Effector memory CD8-positive, alpha-beta T cell (primary cell): ENCODE measurements at places on chromosomes 16 and 17.

DNA sequence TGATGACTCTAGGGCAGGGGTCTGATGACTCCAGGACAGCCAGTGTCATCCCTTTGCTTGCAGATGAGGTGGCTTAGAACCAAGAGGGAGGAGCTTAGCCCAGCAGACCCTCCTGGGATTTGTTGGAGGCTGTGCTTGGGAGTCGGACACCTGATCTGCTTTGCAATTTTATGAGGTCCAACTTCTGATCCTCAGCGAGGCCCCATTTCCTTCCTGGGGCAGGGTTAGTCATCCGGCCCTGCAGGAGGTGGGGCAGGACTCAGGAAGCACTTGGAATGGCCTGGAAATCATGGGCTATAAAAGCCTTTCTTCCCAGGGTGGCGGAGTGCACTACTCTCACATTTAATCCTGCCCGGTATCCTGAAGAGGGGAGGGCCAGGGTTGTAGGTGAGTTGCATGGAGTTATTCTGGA lies 168.5 kb downstream of the MSI2 start:
- peaks cover 22% of the 10 kb centered on the region for H3K4me1 ChIP-seq
- peaks cover 12% of the 10 kb centered on the region for H3K36me3 ChIP-seq
- H3K27ac ChIP-seq = peak overlapping the region; percentile 23
- DNase-seq = no peak
- no peak overlapping the region for H3K4me3 ChIP-seq

GRCh38 chr16:10805334-10805733 lies 13.3 kb downstream of the TVP23A start:
- H3K36me3 ChIP-seq = no peaks in the 10 kb centered on the region
- H3K27me3 ChIP-seq = peaks cover 5% of the 10 kb centered on the region
- no peak for DNase-seq
- H3K4me3 ChIP-seq = no peak overlapping the region

DNA sequence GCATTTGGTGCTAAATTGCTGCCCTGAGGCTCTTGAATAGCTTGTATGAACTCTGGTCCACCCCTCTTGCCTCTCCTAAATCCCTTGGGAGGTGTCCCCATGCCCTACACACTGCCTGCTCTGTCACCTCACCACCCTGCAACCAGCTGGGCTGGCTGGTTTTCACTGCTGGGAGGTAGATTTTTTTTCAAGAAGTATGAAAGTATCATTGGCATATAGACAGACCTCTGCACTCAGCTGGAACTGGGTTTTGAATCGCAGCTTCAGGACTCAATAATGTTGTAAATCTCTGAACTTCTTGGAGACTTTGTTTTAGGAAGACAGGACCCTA lies 184.9 kb downstream of the MSI2 start:
- peaks cover 7% of the 10 kb centered on the region for H3K36me3 ChIP-seq
- H3K27ac ChIP-seq = peak overlapping the region; percentile 75
- no peak overlapping the region for H3K4me3 ChIP-seq

GRCh38 chr17:3963237-3964201 lies 718 bp downstream of the ATP2A3 start:
- peak; percentile 60 for DNase-seq
- peak overlapping the region; percentile 92 for H3K27ac ChIP-seq
- no peaks in the 10 kb centered on the region for H3K27me3 ChIP-seq
- H3K4me3 ChIP-seq = peak overlapping the region; percentile 90
- peaks cover 52% of the 10 kb centered on the region for H3K4me1 ChIP-seq

DNA sequence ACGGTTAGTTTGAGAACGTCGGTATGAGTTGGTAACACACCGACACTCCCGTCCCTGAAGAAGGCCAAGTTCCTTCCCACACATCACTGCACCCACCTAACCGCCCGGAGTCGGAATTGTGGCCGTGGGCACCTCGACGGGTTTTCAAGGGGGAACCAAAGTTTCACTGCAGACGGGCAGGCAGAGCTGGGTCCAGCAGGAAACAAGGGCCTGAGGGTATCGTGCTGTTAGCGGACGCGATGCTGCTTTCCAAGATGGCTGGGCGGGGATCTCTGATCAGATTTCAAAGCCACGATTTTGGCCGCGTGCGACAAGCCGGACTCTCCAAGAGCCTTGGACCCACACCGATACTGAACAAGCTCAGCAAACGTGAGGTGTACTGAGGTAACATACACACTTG lies 82.3 kb upstream of the DOC2B start:
- DNase-seq = no peak
- H3K4me3 ChIP-seq = no peak overlapping the region
- peaks cover 7% of the 10 kb centered on the region for H3K27me3 ChIP-seq
- no peaks in the 10 kb centered on the region for H3K4me1 ChIP-seq

- no peak overlapping the region for H3K27ac ChIP-seq
- H3K4me1 ChIP-seq = no peaks in the 10 kb centered on the region
- DNase-seq = no peak
- peaks cover 34% of the 10 kb centered on the region for H3K27me3 ChIP-seq
These were observed 51.9 kb downstream of the MEOX1 start for GRCh38 chr17:43609613-43610385.

- no peaks in the 10 kb centered on the region for H3K36me3 ChIP-seq
- no peak for DNase-seq
- H3K4me3 ChIP-seq = no peak overlapping the region
- no peaks in the 10 kb centered on the region for H3K27me3 ChIP-seq
- H3K4me1 ChIP-seq = peaks cover 3% of the 10 kb centered on the region
- peak overlapping the region; percentile 29 for H3K27ac ChIP-seq
These were observed 13.7 kb downstream of the CENPX start for GRCh38 chr17:82008941-82009405.

GRCh38 chr17:64115822-64116534 lies 14.0 kb downstream of the ERN1 start:
- no peak overlapping the region for H3K27ac ChIP-seq
- no peak for DNase-seq
- H3K36me3 ChIP-seq = peaks cover 50% of the 10 kb centered on the region
- H3K4me3 ChIP-seq = peak overlapping the region; percentile 61
- H3K4me1 ChIP-seq = peaks cover 41% of the 10 kb centered on the region
- no peaks in the 10 kb centered on the region for H3K27me3 ChIP-seq

- H3K36me3 ChIP-seq = no peaks in the 10 kb centered on the region
- H3K4me1 ChIP-seq = no peaks in the 10 kb centered on the region
- no peak for DNase-seq
- no peaks in the 10 kb centered on the region for H3K27me3 ChIP-seq
These were observed 315.8 kb downstream of the CA10 start for GRCh38 chr17:51842763-51843162.

- DNase-seq = no peak
- H3K4me1 ChIP-seq = no peaks in the 10 kb centered on the region
- no peaks in the 10 kb centered on the region for H3K36me3 ChIP-seq
- no peaks in the 10 kb centered on the region for H3K27me3 ChIP-seq
- no peak overlapping the region for H3K4me3 ChIP-seq
These were observed 52.1 kb upstream of the MYOCD start for GRCh38 chr17:12613566-12613965.

DNA sequence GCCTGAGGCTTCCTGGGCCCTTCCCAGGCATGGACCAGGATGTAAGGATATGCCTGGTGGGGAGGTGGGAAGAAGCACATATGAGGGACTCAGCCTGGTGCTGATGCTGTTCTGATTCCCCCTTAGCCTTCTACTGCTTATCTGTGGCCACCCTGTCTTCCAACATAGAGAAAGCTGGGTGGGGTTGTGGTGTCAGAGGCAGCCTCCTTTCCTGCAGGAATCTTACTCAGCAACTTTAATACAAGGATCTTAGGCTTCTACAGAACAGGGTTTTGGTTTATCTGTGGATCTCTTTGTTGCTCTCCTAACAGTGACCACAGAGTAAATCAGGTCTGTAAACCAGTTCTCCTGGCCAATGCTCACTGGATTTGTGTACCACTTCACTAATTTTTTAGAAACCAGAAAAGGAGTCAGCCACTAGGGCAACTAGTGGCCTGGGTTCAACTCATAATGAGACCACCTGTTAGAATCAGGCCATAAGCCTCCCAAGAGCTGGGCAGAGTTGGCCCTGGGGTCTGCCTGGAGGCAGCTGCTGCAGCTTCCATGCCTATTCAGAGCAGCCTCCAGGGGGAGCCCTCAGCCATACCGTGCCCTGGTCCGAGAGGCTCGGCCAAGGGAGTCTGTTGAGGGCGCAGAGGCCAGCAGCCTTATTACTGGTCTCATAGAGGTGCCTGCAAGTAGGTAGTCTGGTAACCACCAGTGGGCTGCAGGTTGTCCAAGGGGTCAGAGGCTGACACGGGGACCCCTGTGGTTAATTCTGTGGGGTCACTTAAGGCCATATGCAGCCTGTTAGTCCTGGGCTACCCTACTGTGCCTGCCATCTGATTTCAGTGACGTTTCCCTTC lies 7.1 kb downstream of the HAS3 start:
- DNase-seq = peak; percentile 36
- peaks cover 4% of the 10 kb centered on the region for H3K4me1 ChIP-seq
- no peak overlapping the region for H3K4me3 ChIP-seq

DNA sequence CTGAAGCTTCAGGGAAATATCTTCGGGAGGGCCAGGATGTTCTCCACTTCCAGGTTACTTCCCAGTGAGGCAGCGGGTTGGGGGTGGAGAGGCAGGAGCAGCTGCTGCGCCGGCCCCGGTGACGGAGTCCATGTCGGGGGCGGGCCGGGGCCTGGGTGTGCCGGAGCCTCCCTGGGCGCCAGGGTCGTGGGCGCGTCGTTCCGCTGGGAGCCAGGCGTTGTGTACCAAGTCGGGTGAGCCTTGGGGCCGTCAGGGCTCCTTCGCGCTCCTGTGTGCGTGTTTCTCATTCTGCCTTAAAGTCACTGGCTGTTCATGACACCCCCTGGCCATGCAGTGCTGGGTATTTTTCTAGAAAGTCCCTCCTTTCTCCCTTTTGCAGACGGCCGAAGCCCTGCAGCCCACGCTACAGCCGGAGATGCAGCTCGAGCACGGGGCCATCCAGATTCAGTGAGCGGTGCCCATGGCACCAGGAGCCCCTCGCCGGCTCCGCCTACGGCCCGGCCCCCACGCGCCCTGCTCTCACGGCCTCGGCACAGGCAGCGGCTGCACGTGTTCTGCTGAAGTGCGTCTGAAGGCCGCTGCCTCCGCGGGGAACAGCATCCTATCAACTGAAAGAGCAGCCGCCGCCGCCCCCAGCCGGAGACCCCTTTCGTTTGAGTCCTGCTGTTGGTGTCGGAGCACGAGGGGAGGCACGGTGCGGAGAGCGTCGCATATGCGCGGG lies 125.1 kb downstream of the BANP start:
- no peak for DNase-seq
- H3K4me1 ChIP-seq = no peaks in the 10 kb centered on the region
- H3K36me3 ChIP-seq = peaks cover 23% of the 10 kb centered on the region
- no peak overlapping the region for H3K4me3 ChIP-seq
- no peaks in the 10 kb centered on the region for H3K27me3 ChIP-seq

GRCh38 chr17:787641-788221 lies 5.6 kb downstream of the MRM3 start:
- no peak overlapping the region for H3K4me3 ChIP-seq
- H3K27me3 ChIP-seq = no peaks in the 10 kb centered on the region
- DNase-seq = no peak
- peaks cover 29% of the 10 kb centered on the region for H3K36me3 ChIP-seq

DNA sequence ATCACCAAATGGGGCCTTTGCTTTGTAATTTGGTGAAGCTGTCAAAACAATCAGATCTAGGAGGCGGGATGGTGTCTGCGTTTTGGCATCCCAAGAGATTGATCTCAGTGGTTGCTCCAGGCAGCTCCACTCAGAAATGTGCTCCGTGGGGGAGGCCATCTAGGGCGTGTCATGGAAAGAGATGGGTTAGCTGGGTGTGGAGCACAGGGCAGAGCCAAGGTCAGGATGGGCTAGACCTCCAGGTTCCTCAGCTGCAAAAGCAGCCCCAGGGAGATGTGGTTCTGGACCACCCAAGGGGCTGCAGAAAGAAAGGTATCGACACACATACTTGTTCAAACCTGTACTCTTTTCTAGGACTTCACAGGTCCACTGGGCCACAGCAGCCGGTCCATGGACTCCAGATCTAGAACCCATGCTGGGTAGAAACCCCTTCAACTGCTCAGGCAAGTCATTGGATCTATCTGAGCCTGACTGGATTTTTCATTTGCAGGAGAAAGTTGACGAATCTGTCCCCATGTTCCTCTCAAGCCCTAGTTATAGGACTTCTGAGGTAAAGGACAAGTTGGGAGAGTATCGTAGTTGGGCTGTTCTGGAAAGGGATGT lies 270.2 kb upstream of the RPL38 start:
- DNase-seq = no peak
- H3K4me3 ChIP-seq = no peak overlapping the region
- H3K36me3 ChIP-seq = no peaks in the 10 kb centered on the region
- H3K27me3 ChIP-seq = peaks cover 29% of the 10 kb centered on the region

DNA sequence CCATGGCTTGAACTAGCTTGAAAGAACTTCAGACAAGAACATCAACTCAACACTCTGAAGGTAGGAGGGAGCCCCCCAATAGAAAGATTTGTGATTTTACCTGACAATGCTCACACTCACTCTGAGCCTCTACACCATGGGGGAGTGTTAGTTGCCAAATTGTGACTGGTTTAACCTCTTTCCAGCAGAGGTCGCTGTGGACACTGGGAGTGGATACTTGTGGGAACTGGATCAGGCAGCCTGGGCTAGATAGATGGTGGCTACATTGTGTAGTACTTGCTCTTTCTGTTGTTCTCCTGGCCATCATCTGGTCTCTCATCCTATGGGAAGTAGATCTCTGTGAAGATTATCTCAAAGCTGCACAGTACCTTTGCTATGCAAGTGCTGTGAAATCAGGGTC lies 2.9 kb downstream of the SMPD3 start:
- peaks cover 55% of the 10 kb centered on the region for H3K27me3 ChIP-seq
- peaks cover 17% of the 10 kb centered on the region for H3K4me1 ChIP-seq
- H3K4me3 ChIP-seq = no peak overlapping the region
- H3K27ac ChIP-seq = no peak overlapping the region
- peaks cover 3% of the 10 kb centered on the region for H3K36me3 ChIP-seq

GRCh38 chr16:88924834-88925539 lies 52.0 kb downstream of the CBFA2T3 start:
- no peak overlapping the region for H3K27ac ChIP-seq
- H3K36me3 ChIP-seq = no peaks in the 10 kb centered on the region
- no peak overlapping the region for H3K4me3 ChIP-seq

DNA sequence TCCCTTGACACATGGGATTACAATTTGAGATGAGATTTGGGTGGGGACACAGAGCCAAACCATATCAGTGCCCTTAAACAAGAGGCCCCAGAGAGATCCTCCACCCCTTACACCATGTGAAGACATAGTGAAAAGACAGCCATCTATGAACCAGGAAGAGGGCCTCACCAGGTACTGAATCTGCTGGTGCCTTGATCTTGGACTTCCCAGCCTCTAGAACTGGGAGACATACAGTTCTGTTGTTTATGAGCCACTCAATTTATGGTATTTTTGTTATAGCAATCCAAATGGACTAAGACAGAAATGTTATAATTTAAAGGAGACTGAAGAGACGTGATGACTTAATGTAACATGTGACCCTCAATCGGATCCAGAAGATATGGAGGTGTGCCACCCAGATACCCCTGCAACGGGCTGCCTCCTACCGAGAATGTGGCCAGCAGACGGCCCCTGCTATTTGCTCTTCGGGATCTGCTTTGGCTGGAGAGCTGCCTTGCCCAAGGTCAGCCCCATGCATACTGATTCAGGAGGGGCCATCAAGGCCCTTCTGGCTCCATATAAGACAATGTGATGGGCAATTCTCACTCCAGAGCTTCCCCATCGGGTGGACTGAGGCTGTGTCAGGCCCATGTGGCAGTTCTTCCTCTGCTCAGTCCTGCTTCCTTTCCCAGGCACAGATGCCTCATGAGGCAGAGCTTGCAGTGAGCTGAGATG lies 80.6 kb downstream of the NETO2 start:
- H3K36me3 ChIP-seq = no peaks in the 10 kb centered on the region
- no peak for DNase-seq
- H3K4me1 ChIP-seq = no peaks in the 10 kb centered on the region
- H3K27me3 ChIP-seq = peaks cover 6% of the 10 kb centered on the region
- no peak overlapping the region for H3K27ac ChIP-seq
- H3K4me3 ChIP-seq = no peak overlapping the region
